ENCODE measurements at places on chromosomes 12 and 14.

DNA sequence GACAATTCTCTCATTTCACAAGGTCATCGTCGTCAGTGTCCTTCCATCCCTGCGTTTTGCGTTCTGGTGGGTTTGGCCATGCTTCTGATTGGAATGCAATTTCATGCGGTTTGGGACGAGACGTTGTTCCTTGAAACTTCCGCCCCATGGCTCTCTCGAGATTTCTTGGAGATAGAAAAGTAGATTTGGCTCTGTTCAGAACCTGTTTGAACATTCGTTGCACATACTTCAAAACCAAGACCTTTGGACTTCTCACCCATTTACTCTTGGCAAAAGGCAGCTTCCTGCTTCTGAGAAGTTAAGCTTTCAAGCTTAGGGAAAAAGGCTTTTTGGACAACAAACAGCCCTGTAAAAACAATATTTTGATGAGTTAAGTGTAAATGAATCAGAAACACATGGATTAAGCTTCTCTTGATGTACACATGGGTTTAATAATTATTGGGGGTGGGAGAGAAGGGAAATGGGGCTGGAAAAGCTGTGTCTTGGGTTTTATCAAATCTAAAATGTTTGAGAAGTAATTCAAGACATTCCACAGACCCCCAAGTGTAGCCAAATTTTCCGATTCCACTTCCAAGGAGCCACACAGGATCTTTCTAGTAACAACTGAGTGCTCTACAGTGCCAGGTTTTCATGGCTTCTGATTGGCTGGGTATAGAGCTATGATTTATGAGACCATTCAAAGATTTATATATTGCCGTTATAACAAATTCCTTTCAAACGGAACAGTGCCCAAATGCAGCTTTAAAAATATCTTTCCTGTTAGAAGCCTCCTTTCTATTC lies 467.2 kb downstream of the MED13L start:
- DNase-seq, result no peak

- DNase-seq, result no peak
Measured at GRCh38 chr14:29321646-29322045, 555.1 kb downstream of the FOXG1 start.

DNA sequence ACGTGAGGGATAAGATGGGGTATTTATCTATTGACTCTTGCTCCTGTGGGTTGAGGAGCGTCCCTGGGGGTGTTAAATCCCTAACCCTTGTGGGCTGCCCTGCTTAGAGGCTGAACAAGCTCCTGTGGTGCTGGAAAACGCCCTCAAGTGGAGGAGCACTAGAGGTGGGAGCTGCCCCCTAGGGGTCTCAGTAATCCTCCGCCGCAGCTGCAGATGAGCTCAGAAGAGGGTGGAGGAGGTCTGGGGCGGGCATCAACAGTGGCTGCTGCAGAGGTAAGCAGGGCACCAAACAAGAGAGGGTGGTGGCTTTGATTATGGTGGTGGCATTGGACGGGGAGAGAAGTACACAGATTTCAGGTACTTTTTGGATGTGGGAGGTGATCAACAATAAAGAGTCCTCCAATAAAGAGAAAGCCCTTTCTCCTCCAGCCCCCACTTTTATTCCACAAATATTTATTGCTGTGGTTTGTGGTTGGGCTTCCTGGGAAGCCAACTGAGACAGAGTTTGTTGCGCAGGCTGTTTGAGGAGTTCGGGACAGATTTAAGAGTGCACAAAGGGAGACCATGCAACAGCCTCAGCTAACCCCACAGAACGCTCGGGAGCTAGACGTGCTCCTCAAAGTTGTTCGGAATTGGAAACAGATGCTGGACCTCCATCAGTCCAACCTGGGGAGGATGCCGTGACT lies 179.9 kb downstream of the ADCK1 start:
- DNase-seq, result no peak

DNA sequence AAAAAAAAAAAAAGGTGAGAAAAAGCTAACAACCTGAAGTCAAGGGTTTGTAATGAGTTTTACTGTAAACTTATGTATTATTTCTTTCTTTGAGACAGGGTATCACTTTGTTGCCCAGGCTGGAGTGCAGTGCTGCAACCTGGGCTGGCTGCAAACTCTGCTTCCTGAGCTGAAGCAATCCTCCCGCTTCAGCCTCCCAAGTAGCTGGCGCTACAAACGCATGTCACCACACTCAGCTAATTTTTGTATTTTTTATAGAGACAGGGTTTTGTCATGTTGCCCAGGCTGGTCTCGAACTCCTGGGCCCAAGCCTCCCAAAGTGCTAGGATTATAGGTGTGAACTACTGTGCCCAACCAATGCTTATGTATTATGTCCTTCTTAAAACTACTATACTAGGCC lies 9.2 kb downstream of the ATF7 start:
- no peak for DNase-seq

DNA sequence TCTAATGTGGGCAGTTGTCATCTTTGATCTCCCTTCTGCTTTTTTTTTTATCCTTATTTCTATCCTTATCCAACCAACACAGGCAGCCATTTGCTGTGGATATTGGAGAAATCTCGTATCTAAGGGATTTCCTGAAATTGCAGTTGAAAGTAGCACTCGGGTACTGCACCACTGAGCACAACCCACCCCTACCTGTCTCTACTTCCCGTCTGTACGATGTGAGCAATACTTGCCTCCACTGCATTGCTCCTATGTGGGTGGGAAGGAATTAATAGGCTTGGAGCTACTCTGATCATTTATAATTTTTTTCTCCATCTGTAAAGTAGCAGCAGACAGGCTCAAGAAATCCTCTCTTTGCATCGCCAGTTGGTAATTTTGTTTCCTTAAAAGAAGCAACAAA lies 300.4 kb downstream of the SNAPC1 start:
- no peak for DNase-seq

- DNase-seq, result no peak
Measured at GRCh38 chr12:9327320-9327719, 119.1 kb upstream of the PZP start.

DNA sequence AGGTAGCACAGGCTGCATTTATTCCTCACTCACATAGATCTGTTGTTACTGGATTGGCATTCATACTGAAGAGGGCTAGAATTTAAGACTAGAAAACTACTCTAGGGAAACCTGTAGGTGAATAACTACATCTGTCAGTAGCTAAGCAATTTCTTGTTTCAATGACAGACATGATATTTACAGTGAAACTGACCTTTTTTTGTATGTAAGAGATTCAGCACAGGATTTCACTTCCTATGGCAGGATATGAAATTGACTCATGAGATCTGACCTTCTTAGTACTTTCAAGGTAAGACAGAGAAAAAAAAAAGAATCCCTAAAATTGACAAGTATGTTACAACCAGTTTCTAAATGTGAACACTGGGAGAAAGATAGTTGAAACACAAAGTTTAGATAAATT lies 189.8 kb upstream of the SLC16A7 start:
- DNase-seq, result no peak

GRCh38 chr12:124286414-124286813 lies 8.5 kb upstream of the RFLNA start:
- DNase-seq, result no peak

DNA sequence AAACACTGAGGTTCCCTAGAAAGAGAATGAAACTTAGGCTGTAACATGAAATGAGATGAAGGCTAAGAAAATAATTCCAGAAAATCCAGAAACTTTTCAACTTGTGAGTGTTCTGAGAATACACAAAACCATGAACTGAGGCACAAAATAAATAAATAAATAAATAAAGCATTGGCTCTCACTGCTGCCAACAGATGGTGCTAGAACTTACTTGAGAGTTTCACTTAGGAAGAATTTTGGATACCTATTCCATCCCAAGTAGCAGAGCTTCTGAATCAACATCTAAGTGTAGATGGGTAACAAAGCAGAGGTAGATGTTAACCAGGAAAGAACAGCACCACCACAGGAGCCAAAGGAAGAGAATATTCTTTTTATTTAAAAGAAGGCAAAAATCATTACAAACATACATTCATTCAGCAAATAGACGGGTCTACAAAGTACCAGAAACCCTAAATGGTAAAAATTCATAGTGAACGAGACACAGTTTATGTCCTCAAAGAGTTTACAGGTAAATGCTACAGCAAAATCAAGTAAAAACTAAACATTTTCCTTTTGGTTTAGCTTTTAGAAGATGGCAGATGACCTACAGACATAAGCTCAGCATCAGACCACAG lies 16.7 kb downstream of the EPS8 start:
- no peak for DNase-seq

DNA sequence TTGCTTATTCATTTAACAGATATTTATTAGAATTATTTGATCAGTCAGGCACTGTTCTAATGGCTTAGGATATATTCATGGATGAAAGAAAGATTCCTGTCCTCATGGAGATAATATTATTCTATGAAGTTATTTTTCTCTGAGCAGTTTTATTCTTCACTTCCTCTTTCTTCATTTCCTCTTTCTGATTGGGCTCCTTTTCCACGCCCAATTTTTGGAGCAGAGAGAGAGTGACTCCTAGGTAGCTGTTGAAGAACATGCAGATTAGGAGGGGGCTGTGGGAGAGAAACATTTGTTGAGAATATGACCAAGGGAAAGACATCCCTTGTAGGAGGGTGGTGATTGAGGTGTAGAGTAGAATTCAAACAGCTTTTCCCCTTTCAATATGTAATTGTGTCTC lies 6.0 kb upstream of the YARS2 start:
- no peak for DNase-seq

GRCh38 chr12:56903374-56903773 lies 30.8 kb downstream of the SDR9C7 start:
- no peak for DNase-seq

DNA sequence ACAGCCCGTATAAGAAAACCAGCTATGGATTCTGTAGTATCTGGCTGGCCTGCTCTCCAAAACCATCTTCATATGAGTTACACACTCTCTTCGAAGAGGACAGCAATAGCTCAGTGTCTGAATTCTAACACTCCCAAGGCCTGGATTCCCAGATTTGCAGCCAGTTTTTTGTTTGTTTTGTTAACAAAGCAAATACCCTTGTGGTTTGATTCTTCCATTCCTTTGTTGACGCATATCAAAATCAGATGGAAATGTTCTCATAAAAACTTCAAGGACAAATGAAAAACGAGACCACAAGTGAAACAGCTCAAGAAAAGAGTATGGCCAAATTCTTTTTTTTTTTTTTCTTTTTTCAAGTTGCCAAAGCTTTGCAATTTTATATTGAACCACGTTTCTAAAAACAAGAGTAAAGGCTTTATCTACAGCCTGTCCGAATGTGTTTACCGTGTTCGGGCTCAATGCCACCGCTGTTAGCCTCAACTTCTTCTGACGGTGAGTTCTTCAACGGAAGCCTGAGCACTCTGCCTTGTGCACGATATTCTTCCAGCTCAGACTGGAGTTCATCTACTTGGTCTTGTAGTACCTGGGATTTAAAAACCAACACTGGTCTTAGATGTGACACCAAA lies 67.5 kb downstream of the NIN start:
- no peak for DNase-seq

DNA sequence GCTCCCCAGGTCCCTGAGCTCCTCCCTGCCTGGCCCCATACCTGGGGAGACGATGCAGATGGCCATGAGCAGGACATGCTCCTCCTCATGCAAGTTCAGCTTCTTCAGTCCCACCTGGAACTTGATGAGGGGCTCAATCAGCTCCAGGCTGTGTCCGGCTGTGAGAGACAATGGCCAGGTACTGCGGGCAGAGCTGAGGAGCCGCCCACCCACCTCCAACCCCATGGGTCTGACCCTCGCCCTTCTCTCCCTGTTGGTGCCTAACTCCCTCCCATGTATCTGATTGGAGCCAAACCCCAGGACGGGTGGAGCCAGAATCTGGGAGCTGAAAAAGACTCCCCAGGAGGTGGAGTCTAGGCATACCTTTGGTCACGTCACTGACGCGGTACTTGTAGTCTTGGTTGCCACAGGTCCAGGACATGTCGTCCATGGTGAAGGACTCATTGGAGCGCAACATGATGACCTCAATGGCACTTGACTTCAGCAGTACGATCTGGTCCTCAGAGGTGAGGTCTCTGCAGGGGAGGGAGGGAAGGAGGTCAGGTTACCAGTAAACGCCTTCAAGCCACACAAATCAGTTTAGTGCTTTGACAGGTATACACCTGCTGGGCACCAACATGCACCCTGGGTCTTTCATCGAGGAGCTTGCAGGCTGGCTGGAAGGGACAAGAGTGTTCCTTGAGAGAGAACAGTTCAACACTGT lies 26.7 kb upstream of the HDAC7 start:
- DNase-seq, result no peak

DNA sequence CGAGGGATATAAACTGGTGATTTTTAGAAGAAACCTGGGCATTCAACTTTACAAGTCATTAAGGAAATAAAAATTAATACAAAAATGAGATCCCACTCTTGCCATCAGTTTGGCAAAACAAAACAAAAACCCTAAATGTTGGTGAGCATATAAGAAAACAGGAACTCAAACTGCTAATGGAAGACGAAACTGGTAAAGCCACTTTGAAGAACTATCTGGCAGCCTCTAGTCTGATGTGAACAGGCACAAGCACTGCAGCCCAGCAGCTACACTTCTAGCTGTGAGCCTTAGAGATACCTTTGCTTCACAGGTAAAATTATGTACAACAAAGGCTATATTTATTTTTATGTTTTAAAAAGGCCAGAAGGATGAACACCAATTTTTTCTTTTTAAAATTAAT lies 459.6 kb downstream of the ZFP36L1 start:
- DNase-seq, result no peak

GRCh38 chr12:93460003-93460402 lies 7.3 kb upstream of the MRPL42 start:
- DNase-seq, result no peak

- no peak for DNase-seq
Measured at GRCh38 chr14:20684662-20685456, 499 bp downstream of the RNASE4 start.

- no peak for DNase-seq
Measured at GRCh38 chr14:86604561-86604960, 1074.6 kb downstream of the FLRT2 start.

GRCh38 chr12:70645494-70646317 lies 8.5 kb upstream of the PTPRB start:
- no peak for DNase-seq

Data from liver (tissue), 10 donors.